ENCODE measurements at places on chromosomes 2 and 18. TPM values are rescaled to one million over a fixed set of nuclear protein-coding genes. Genes with fewer than 3 reads are reported as not detected.
A peak's percentile ranks its signal among the peaks of the same experiment; 100 is the strongest.

DNA sequence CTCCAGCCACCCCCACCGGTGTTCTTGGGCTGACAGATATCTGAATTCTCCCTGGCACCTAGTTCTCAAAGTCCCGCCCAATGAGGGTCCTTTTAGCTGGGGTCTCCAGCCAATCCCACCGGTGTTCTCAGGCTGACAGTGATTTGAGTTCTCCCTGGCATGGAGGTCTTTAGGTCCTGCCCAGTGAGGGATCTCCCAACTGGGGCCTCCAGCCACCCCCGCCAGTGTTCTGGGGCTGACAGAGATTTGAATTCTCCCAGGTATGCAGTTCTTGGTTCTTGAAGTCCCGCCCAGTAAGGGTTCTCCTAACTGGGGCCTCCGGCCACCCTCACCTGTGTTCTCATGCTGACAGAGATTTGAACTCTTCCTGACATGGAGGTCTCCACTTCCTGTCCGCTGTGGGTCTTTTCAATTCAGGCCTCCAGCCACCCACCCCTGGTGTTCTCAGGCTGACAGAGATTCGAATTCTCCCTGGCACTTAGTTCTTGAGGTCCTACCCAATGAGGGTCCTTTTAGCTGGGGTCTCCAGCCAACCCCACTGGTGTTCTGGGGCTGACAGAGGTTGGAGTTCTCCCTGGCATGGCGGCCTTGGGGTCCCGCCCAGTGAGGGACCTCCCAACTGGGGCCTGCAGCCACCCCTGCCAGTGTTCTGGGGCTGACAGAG, 154.6 kb downstream of the ANKRD36 start:
- no peaks in the 10 kb centered on the region for H3K4me1 ChIP-seq
- H3K36me3 ChIP-seq: peaks cover 7% of the 10 kb centered on the region
- no peak for DNase-seq
- H3K27ac ChIP-seq: no peak overlapping the region
- no peaks in the 10 kb centered on the region for H3K27me3 ChIP-seq

GRCh38 chr2:64999754-65000153, 10.6 kb downstream of the SLC1A4 start:
- H3K4me1 ChIP-seq: peaks cover 30% of the 10 kb centered on the region
- DNase-seq: no peak
- H3K4me3 ChIP-seq: no peak overlapping the region
- H3K27ac ChIP-seq: no peak overlapping the region

GRCh38 chr2:151305129-151305691, 15.7 kb upstream of the NMI start:
- no peak overlapping the region for H3K27ac ChIP-seq
- no peak for DNase-seq
- no peaks in the 10 kb centered on the region for H3K36me3 ChIP-seq

DNA sequence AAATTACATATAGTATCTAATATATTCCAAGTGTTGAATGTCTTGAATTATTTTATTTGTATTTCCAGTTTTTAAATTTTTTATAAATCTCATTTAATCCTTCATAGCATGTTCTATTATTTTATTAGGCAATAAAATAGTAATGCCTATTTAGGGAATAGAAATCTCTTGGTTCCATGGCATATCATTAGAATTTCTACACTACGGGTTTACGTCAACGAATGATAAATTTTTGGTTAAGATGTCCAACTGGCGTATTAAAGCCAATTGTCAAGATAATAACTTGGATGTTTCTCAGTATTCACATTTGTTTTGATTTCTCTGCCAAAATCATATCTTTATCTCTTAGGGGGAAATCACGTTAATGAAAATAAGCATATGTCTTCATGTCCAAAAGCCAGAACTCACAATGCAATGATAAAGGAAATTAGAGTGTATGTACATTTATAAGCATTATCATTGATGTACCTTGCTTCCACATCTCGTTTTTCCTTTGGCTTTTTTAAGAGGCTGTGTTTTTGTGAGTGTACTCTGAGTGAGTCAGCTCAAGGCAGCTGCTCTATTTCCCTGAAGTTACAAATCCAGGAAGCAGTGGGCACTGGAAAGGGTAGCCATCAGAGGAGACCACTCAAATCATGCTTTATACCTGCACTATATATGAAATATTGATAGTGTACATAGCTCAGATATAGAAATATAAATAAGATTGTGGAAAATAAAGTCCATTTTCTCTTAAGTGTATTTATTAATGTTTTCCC, 115.8 kb upstream of the PDE1A start:
- no peak for DNase-seq
- H3K4me1 ChIP-seq: no peaks in the 10 kb centered on the region
- no peaks in the 10 kb centered on the region for H3K36me3 ChIP-seq
- no peak overlapping the region for H3K27ac ChIP-seq
- no peak overlapping the region for H3K4me3 ChIP-seq
- H3K27me3 ChIP-seq: no peaks in the 10 kb centered on the region

DNA sequence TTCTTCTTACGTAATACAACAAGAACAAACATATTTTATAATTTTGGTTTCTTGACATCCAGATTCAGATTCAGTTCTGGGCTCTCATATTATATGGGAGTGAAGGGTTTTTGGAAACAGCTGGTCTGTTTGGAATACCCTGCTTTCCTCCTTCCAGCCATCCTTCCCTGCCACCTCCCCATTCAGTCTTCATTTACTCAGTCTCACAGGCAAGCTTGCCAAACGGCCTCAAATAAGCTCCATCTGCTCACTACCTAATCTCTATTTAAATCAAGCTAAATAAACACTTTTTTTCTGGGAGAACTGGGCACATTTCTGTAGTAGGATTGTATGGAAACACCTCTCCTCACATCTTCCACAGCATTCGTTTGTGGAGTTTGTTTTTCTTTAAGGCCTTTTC, 147.5 kb downstream of the RND3 start:
- no peak overlapping the region for H3K4me3 ChIP-seq
- H3K4me1 ChIP-seq: no peaks in the 10 kb centered on the region
- no peak for DNase-seq
- no peak overlapping the region for H3K27ac ChIP-seq
- no peaks in the 10 kb centered on the region for H3K27me3 ChIP-seq

DNA sequence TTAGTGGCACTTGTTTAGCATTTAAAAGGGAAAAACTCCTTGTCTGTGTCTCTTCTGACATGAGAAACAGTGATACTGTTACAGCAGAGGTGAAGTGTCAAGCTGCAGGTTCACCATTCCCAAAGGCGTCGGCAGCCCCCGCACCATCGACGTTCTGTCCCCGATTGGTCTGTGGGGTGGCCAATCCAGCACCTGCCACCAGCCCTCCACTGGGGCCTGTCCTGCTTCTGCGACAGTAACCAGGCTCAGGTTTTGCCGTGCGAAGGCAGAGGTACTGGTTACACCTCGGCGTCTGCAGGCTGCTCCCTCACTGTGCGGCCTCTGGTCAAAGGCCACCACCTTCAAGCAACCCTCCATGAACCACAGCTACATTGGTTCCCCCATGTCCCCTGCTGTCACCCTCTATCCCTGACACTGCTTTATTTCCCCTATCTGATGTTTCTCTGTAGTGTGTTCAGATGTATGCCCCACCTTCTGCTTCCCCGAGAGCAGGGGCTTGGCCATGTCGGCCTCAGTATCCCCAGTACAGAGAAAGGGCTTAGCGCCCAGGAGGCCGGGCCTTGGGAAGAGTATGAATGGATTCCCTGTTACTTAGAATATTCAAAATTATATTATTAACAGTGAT, 8.6 kb upstream of the ESPNL start:
- no peaks in the 10 kb centered on the region for H3K27me3 ChIP-seq
- peak overlapping the region; percentile 42 for H3K27ac ChIP-seq
- H3K4me1 ChIP-seq: peaks cover 6% of the 10 kb centered on the region
- no peak overlapping the region for H3K4me3 ChIP-seq
- peak; percentile 6 for DNase-seq

- DNase-seq: no peak
- peak overlapping the region; percentile 90 for H3K4me3 ChIP-seq
- peaks cover 23% of the 10 kb centered on the region for H3K4me1 ChIP-seq
- peaks cover 4% of the 10 kb centered on the region for H3K36me3 ChIP-seq
Observed at GRCh38 chr2:26765475-26766200, 1.6 kb downstream of the SLC35F6 start.

GRCh38 chr18:33805592-33805991, 227.6 kb downstream of the ASXL3 start:
- DNase-seq: no peak
- no peaks in the 10 kb centered on the region for H3K27me3 ChIP-seq
- no peaks in the 10 kb centered on the region for H3K36me3 ChIP-seq
- H3K4me3 ChIP-seq: no peak overlapping the region
- H3K4me1 ChIP-seq: no peaks in the 10 kb centered on the region

DNA sequence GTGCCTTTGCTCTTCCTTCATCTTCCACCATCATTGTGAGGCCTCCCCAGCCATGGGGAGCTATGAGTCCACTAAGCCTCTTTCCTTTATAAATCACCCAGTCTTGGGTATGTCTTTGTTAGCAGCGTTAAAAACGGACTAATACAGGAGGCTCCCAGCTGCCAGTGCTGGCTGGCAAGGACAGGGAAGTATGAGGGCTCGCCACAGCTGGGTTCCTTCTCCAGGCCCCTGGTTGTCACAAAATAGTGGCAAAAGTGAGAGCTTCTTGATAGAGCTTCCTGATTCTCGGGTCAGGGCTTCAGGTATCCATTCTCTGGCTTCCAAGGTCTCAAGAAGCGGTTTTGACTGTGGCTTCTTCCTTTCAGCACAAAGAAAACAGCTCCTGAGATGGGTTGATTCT, 85.0 kb downstream of the ZNF516 start:
- H3K4me1 ChIP-seq: peaks cover 11% of the 10 kb centered on the region
- no peak for DNase-seq
- H3K27me3 ChIP-seq: peaks cover 5% of the 10 kb centered on the region
- no peak overlapping the region for H3K27ac ChIP-seq

DNA sequence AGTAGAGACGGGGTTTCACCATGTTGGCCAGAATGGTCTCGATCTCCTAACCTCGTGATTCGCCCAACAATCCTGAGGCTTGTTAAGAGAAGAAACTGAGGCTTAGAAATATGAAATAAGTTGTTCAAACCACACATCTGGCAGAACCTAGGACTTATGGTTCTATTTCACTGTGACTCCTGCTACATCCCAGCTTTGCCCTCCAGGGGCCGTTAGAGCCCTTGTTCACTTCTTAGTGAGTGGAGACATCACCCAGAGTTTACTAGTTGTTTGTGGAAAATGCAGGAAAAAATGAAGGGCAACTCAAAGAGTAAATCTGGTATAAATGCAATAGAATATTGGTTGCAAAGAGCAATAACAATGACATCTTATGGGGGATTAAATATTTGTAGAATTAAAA, 43.9 kb downstream of the MARCHF4 start:
- no peaks in the 10 kb centered on the region for H3K36me3 ChIP-seq
- H3K27me3 ChIP-seq: peaks cover 16% of the 10 kb centered on the region
- no peak overlapping the region for H3K27ac ChIP-seq
- no peaks in the 10 kb centered on the region for H3K4me1 ChIP-seq
- no peak for DNase-seq

DNA sequence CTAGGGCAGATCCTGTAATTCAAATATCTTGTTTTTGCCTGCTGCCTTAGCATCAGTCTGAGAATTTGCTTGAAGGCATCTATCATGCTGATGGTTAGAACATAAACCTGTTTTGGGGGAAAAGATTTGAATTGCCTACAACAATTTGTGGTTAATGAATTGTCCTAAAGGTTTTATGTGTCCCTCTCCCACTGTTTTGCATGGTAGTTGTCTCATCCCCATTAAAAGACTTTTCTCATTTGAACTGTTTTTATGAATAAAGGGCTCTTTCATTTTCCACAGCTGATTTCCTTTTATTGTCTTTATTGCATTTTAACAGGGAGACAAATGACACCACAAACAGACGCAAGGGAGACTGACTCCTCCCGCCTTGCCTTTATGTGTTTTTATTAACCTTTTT, 275.6 kb downstream of the PIK3C3 start:
- no peaks in the 10 kb centered on the region for H3K36me3 ChIP-seq
- no peak overlapping the region for H3K4me3 ChIP-seq
- no peak overlapping the region for H3K27ac ChIP-seq
- no peaks in the 10 kb centered on the region for H3K27me3 ChIP-seq

DNA sequence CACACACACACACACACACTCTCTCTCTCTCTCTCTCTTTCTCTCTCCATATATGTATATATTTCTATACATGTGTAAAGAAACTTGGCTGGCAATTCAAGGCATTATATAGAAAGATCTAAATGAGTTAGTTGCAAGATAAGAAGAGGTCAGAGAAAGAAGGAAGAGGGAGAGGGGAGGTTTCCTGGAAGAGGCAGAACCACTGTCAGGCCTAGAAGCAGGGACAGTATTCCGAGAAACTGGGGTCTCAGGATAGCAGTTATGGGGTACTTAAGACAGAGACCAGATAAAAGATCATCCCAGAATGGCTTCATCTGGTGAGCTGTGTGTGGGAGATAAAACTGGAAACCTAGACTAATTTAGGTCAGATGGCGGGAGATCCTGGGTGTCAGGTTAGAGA, 180.8 kb downstream of the CAMKMT start:
- H3K4me1 ChIP-seq: peaks cover 1% of the 10 kb centered on the region
- DNase-seq: no peak
- H3K4me3 ChIP-seq: no peak overlapping the region
- H3K27me3 ChIP-seq: no peaks in the 10 kb centered on the region

GRCh38 chr18:56038171-56039030, 450.4 kb upstream of the TCF4 start:
- DNase-seq: no peak
- no peaks in the 10 kb centered on the region for H3K27me3 ChIP-seq
- no peaks in the 10 kb centered on the region for H3K36me3 ChIP-seq
- no peak overlapping the region for H3K4me3 ChIP-seq

DNA sequence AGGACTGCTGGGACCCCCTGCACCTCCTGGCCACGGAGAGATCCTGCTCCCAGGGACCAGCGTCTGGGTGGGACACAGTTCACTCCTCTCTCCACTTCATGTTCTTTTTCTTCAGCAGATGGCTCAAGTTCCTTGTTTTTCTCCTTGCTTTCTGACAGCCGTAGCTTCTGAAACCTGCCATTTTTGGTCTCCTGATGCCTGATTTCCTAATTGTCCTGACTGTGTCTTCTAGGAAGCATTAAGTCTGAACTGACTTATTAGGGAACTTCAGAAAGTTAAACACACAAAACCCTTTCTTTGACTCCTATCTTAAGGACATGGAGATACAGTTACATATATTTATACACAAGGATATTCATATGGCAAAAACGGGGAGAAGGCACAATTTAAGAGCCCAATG, 22.7 kb downstream of the CNNM4 start:
- H3K27ac ChIP-seq: no peak overlapping the region
- H3K27me3 ChIP-seq: no peaks in the 10 kb centered on the region
- no peak overlapping the region for H3K4me3 ChIP-seq
- H3K4me1 ChIP-seq: peaks cover 4% of the 10 kb centered on the region
- no peak for DNase-seq
- H3K36me3 ChIP-seq: no peaks in the 10 kb centered on the region

- no peaks in the 10 kb centered on the region for H3K27me3 ChIP-seq
- H3K4me3 ChIP-seq: no peak overlapping the region
- no peak overlapping the region for H3K27ac ChIP-seq
- H3K4me1 ChIP-seq: no peaks in the 10 kb centered on the region
- no peak for DNase-seq
Observed at GRCh38 chr2:237535385-237536082, 30.8 kb upstream of the PRLH start.

- H3K4me1 ChIP-seq: no peaks in the 10 kb centered on the region
- DNase-seq: no peak
- H3K27ac ChIP-seq: no peak overlapping the region
- no peaks in the 10 kb centered on the region for H3K36me3 ChIP-seq
- H3K27me3 ChIP-seq: no peaks in the 10 kb centered on the region
Observed at GRCh38 chr2:149703281-149703680, 115.7 kb upstream of the MMADHC start.

Gene ACP1
- 168 TPM for total RNA-seq

Gene EHD3
- total RNA-seq: 2.0 TPM

Gene POTEJ
- total RNA-seq: not detected

Gene UGT1A3
- not detected for total RNA-seq

Gene SNTG2
- total RNA-seq: not detected

Gene CFAP53
- total RNA-seq: 0.51 TPM

Gene SP3
- total RNA-seq: 105 TPM
